D341Med (cell line): ENCODE measurements at places on chromosomes 12 and 14.

DNA sequence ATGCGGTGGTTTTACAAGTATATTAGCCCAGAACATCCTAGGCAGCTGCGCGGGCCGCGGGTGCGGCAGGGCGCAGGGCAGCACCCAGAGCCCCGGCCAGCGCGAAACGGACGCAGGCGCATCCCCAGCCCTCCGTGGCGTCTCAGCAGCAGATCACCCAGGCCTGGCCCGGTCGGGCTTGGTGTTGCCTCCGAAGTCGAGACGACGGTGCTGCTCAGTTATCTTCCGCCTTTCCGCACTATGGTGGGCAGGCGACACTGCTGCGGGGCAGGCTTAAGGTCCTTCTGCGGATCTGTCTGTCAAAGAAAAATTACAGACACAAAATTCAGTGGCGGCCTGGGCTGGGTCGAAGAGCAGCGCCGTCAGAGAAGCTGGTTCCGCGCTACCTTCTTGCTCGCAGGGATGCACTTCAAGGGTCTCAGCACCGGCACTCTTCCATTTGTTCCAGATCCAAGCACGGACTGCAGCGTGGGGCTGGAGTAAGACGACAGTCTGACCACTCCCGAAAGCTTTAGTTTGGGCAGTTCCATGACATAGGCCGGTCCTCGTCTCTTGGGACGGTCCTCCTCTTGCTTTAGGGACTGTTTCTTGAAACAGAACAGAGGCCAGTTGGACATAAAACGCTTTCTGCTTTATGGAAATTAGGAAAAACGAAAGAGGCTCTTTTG is 75.8 kb downstream of the MOK start:
- DNase-seq, result no peak

DNA sequence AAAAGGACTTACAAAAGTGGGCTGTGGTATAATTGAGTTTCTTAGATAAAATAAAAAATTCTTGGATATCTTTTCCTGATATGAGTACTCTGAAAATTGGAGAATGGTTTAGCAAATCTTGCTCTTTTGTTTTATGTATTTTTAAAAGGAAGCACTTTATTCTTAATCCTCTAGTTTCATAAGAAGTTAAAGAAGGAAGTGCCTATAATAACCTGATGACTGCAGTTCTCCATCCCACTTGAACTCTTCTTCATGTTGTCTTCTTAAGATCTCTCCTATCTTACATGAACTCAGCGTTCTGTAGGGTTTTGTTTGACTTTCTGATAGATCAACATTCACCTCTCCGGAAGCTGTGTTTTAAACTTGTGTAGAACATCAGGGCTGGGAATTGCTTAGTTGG is 271.0 kb downstream of the ERC1 start:
- no peak for DNase-seq

GRCh38 chr12:67701121-67701520 is 52.6 kb downstream of the DYRK2 start:
- no peak for DNase-seq

GRCh38 chr14:73287071-73287470 is 49.8 kb downstream of the PAPLN start:
- no peak for DNase-seq

GRCh38 chr12:112574896-112575558 is 156.3 kb downstream of the PTPN11 start:
- DNase-seq, result no peak

DNA sequence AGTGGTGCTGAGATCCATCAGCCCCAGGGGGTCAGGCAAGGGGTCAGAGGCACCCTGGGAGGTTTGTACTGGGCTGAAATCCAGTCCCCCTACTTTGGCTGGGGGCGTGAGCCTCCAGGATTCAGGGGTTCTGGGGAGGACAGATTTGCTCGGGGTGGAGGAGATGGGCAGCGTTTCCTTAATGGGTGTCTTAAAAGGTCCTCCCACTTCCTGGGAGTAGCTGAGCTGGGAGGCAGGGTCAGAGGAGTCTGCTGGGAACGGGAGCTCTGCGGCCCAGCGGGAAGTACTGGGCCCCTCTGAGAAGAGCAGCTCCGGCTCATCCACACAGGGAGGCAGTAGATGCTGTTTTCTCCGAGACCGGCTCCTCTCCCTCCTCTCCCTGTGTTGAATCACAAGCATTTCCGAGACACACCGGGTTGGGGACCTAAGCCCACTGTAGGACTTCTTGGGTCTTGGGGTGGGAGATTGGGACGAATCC is 2.1 kb upstream of the TEX52 start:
- DNase-seq, result no peak

DNA sequence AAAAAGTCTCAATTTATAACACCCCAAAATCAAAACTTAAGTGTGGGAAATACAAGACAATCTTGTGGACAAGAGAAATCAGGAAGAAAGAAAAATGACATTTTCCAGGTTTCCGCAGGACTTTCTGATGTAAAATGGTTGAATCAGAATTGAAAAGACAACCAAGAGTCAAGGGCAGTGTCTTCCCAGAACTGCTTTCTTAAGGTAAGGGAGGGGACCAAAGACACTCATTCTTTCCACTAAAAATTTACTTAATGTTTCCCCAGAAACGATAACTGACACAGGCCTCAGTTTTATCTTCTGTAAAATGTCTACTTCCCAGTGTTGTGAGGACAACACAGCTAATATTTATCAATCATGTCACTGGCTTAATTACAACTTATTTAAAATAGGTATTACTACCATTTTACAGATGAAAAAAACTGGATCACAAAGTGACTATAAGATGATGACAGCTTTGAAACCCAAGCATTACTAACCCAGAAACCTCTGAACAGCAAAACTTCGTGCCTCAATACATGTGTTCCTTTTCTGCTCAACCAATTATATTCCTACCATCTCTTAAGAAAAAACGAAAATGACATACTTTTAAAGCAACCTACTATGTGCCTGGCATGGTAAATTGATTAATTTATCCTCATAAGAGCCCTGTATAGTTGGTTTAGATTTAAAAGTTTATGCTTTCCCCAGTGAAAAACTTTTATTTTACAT is 4.6 kb downstream of the SINHCAF start:
- no peak for DNase-seq

DNA sequence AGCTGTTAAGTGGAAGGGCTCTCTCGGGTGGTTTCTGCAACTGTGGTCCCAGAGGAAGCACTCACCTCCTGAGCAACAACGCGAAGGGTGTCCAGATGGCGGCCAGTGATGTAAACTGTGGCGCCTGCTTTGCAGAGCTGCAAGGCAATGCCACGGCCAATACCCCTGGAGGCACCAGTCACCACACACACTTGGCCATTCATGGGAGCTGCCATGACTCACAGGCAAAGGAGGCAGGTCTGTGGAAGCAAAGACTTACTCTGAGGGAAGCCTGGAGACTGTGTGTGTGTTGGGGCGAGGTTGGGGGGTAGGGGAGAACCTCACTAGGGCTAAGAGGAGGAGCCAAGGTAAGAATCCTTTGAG is 707 bp downstream of the DHRS1 start:
- DNase-seq, result no peak

GRCh38 chr14:70935135-70935534 is 27.9 kb downstream of the PCNX1 start:
- no peak for DNase-seq

GRCh38 chr12:52307836-52308805 is 13.1 kb downstream of the KRT83 start:
- DNase-seq, result peak; percentile 73

- DNase-seq, result no peak
Measured at GRCh38 chr12:66013224-66013623, 117.3 kb downstream of the LLPH start.

GRCh38 chr14:26905229-26905628 is 307.4 kb upstream of the NOVA1 start:
- no peak for DNase-seq

DNA sequence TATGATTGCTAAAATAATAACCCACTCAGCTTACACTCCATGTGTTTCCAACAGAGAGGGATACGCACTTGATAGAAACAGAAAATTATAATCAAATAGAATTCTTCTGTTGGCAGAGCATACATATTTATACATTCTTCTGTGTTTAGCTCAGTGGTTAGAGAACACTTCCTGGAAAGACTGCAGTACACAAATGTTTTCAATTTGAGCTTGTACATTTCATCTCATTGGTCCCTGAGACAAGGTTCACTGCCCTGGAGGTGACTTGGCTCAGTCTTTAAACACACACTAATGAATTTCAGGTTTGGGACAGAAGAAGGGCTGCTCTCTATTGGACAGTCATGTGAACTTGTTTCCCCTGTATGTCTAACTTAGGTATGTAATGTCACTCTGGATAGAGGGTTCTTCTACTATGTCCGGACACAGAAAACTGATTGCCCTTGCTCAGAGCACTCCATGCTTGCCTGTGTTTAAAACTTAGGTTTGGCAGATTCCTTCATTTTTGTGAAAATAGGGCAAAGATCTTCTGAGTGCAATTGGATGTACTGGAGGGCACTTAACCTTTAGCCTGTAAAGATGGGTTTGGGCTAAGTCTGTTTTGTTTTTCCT is 22.9 kb downstream of the PROX2 start:
- no peak for DNase-seq

GRCh38 chr14:100640471-100641273 is 53.5 kb upstream of the BEGAIN start:
- DNase-seq, result no peak

- no peak for DNase-seq
Measured at GRCh38 chr14:21192447-21192822, 36.6 kb upstream of the OR5AU1 start.

GRCh38 chr12:123089140-123089539 is 61.8 kb downstream of the PITPNM2 start:
- DNase-seq, result no peak

GRCh38 chr14:55926007-55926406 is 192.2 kb upstream of the PELI2 start:
- DNase-seq, result no peak

GRCh38 chr12:95208678-95209077 is 8.6 kb downstream of the FGD6 start:
- no peak for DNase-seq

GRCh38 chr12:88052686-88053085 is 23.5 kb upstream of the C12orf50 start:
- DNase-seq, result peak; percentile 53

DNA sequence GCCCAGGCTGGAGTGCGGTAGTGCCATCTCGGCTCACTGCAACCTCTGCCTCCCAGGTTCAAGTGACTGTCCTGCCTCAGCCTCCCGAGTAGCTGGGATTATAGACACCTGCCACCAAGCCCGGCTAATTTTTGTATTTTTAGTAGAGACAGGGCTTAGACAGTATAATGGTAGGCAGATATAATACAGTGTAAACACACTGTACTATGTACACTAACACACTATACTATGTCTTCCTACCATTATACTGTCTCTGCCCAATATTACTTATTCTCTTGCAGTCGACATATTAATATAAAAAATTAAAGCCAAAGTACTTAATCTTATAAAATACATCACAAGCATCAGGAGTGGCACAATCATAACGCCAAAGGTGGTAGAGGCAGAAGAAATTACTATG is 15.0 kb downstream of the DTD2 start:
- DNase-seq, result no peak

GRCh38 chr14:72594099-72594901 is 299.6 kb downstream of the DPF3 start:
- no peak for DNase-seq

DNA sequence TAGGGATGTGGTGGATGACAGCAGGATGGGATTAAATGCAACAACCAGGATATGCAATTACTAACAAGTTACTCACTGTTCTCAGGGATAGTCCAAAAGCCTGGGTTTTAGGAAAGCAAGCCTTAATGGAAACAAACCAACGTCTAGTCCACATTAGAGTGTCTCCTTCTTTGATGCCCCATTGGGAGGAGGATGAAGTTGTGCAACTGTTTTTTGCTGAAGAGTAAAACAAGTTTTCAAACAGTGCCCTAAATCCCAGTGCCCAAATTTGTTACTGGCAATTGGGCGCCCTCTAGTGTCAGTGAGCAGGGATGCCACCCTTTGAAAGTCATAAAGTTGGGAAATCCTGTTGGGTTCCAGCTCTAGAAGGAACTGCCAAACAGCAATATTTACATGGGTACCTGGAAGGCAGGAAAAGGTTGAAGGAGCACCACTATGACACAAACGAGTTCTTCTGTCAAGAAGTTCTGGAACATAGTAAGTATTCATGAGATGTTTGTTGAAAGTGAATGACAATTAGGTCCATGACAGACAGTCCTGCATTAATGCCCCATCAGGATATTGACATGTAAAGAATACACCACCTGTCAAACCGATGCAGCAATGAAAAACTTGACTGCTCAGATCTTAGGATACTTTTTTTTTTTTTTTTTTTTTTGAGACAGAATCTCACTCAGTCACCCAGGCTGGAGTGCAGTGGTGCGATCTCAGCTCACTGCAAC is 11.1 kb upstream of the DPF3 start:
- DNase-seq, result peak; percentile 70

DNA sequence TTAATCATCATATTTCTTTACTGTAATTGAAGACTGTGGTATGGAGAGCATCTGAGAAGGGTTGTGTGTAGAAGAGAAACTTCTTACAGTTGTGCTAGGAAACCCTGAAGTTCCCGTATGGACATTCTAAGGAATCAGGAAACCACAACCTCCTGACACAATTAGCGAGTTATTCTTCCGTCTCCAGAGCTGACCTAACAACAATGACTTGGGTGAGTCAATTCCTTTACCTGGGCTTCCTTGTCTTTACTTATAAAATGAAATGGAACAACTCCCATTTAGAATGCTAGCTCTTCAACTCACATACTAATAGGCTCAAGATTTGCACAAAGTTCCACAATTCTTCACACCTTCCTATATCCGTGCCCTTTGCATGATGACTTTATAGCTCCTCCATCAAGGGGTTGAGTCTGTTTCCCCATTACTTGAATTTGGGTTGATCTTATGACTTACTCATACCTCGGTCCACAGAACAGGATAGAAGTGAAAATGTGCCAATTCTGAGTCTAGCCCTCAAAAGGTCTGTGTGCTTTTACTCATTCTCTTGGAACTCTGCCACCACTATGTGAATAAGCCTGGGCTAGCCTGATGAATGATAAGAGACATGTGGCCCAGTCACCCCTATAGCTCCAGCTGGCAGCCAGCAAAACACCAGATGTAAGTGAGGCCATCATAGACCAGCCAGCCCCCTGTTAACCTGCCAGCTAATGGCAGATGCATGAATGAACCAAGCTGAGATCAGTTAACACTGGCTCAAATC is 459.4 kb downstream of the ETNK1 start:
- DNase-seq, result no peak

DNA sequence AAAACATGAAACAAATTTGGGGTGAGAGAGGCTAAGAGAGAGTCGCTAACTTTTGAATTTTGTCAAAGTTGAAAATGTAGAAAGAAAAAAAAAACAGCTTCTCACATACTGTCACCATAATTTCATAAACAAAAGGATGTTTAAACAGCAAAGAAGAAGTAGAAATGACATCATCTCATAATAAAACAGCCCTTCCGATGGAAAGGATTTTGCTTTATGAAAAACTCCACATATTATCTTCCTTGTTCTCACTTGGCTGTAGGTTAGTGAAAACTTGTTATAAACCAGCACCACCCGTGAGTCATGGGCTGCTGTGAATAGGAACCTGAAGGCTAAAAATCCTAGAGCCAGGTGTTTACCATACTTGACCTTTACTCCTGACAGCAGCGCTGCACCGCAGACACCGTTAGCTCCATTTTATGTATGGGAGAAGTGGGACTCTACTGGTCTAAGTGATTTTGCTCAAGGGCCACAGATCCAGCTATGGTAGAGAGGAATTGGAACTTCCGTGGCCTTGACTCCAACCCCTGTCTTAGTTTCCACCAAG is 63.0 kb upstream of the VRK1 start:
- no peak for DNase-seq

- DNase-seq, result peak; percentile 64
Measured at GRCh38 chr12:54588110-54588889, at the start of gene PPP1R1A. Gene PPP1R1A (minus strand): TSS chr12:54588659. CDS start chr12:54588488, 171 bp downstream.
